ENCODE measurements at places on chromosomes 2 and 18. TPM values are rescaled to one million over a fixed set of nuclear protein-coding genes. Genes with fewer than 3 reads are reported as not detected.

ST8SIA5 gene
- not detected for polyA plus RNA-seq

DNA sequence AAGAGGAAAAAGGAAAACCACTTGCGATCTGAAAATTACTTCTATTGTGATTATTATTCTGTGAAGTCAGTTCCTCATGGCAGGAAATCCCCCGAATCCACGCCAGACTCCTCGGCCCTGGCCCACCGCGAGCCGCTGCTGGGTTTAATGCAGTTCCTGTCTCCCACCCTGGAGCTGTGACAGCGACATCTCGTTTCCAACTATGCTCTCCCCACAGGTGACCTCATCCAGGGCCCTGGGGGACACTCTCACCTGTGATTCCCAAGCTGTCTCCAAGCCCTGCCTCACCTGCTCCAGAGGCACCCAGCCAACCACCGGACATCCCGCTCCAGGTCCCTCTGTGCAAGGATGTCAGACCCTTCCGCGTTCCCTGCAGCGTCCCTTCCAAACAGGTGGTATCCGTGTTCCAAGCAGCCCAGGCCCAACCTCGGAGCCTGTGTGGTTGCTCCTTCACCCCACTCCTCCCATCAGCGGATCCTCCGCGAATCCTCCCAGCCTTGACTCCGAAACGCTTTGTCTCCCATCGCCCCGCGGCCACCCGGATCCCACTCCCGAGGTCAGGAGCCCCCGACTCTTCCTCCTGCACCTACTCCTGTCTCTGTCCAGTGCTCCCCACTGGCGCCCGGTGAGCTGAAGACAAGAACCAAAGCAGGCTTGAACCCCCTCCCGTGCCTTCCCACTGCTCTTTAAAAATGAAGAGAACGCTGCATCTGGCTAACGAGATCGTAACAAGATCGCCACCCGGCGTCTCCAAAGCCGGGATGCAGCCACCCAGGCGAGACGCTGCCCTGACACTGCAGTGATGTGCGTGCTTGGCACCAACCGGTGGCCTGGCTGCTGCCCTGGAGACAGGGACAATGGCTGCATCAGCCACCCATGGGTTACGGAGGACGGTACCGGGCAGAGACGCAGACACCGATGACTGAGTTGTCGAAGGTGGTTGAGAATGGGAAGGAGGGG, 96.5 kb downstream of the NDUFA10 start:
- H3K27me3 ChIP-seq: no peaks in the 10 kb centered on the region
- no peak overlapping the region for H3K27ac ChIP-seq
- no peaks in the 10 kb centered on the region for H3K36me3 ChIP-seq

GRCh38 chr2:191693778-191694177, 15.8 kb downstream of the NABP1 start:
- DNase-seq: no peak
- peaks cover 21% of the 10 kb centered on the region for H3K4me1 ChIP-seq
- peaks cover 25% of the 10 kb centered on the region for H3K36me3 ChIP-seq
- H3K4me3 ChIP-seq: no peak overlapping the region
- no peaks in the 10 kb centered on the region for H3K27me3 ChIP-seq

DNA sequence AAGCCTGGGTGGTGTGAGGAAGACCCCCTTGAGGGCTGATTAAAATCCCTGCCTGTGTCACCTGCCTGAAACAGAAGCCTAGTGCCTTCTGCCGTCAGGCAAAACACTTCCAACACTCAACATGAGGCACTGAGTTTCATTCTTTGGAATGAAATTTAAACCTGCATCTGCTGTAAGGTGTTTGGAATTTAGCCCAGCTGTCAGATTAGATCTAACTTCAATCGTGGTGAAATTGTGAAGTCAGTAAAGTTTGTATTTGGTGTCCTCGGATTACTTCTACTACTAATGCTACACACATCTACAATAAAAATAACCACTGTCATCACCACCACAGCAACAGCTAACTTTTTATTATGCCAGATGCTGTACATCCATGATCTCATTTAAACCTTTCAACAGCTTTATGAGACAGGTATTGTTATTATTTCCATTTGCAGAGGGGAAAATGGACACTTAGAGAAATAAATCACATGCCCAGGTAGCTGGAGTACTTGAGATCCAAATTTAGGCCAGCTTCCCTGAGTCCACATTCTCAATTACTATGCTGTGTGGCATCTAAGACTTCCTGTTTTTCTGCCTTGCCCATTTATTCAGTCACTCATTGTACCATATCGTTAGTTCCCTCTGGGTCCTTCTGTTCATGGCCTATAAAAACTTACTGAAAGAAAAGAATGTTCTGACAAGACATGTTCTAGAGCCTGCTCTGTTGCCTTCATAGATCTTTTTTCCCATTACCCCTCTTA, 98.2 kb upstream of the GCFC2 start:
- H3K27me3 ChIP-seq: no peaks in the 10 kb centered on the region
- H3K27ac ChIP-seq: no peak overlapping the region
- H3K4me3 ChIP-seq: no peak overlapping the region
- no peak for DNase-seq
- H3K4me1 ChIP-seq: no peaks in the 10 kb centered on the region

ACADL gene
- not detected for polyA plus RNA-seq

PDE11A gene
- polyA plus RNA-seq: not detected

GGCX gene
- 16.7 TPM for polyA plus RNA-seq

DNA sequence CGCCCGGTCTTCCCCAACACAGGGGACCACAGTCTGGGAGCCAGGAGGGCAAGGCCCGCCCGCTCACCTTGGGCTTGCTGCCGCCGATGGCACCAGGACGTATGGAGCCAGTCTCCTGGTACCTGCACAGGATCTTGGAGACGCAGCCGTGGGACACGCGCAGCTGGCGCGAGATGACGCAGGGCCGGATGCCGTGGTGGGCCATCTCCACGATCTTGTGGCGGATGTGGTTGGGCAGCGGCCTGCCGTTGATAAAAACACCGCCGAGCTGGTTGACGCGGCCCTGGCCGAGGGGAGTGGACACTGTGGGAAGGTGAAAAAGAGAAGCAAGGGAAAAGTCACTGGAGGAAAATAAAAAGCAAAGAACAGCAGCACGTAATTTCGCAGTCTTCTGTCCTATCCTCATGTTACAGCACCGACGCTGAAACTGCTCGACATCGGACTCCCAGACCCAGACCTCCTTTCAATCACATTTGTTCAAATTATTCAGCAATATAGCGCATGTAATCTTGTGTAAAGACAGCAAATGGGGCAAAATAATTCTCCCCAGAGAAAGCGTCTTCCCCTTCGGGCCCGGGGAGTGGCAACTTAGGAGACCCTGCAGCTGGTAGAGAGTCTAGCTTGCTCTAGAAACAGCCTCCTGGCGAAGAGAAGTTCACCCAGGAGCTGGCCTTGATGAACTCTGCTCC, 1.7 kb downstream of the PAX3 start:
- no peak overlapping the region for H3K4me3 ChIP-seq
- H3K27ac ChIP-seq: no peak overlapping the region
- peaks cover 25% of the 10 kb centered on the region for H3K4me1 ChIP-seq
- H3K36me3 ChIP-seq: no peaks in the 10 kb centered on the region
- DNase-seq: no peak

- DNase-seq: no peak
- no peak overlapping the region for H3K27ac ChIP-seq
- H3K4me1 ChIP-seq: no peaks in the 10 kb centered on the region
Measured at GRCh38 chr2:46828491-46829230, 86.9 kb downstream of the MCFD2 start.

DNA sequence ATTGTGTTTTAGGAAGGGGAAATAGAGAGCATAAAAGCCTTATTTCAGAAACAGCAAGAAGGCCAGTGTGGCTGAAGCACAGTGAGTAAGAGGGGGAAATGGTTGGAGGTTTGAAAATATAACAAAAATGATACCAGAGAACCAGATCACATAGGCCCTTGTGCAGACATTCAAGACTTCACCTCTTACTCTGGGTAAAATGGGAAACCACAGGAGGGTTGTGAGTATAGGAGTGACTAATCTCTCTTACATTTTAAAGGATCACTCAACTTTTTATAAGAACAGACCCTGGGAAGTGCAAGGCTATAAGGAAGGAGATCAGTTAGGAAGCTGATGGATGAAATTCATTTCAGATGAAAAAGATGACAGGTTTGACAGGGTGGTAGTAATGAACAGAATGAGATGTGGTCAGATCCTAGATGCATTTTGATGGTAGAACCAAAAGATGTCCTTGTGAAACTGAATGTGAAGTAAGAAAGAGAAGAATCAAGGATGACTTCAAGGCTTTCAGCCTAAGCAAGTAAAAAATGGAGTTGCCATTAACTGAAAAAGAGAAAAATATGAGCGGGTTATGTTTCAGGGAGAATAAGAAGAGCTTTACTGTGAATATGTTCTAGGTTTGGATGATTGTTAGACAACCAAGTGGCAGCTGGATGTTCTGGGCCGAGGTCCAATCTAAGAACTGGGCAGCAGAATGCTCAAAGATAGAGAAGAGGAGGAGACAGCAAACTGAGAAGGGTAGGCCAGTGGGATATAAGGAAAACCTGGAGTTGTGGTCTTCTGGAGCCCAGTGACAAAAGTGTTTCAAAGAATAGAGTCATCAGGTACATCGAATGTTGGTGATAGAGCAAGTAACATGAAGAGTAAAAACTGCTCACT, 65.1 kb downstream of the USP40 start:
- DNase-seq: no peak
- H3K27me3 ChIP-seq: no peaks in the 10 kb centered on the region
- H3K4me3 ChIP-seq: no peak overlapping the region
- H3K4me1 ChIP-seq: no peaks in the 10 kb centered on the region
- peaks cover 9% of the 10 kb centered on the region for H3K36me3 ChIP-seq
